ENCODE measurements at places on chromosomes 6 and 20.

- DNase-seq: no peak
These were observed 31.8 kb downstream of the GLP1R start for GRCh38 chr6:39080246-39080875.

- DNase-seq: no peak
These were observed 68.2 kb downstream of the TRMT6 start for GRCh38 chr20:5882166-5882565.

- no peak for DNase-seq
These were observed 32.4 kb downstream of the AAR2 start for GRCh38 chr20:36268440-36269342.

- no peak for DNase-seq
These were observed 230.1 kb downstream of the NFATC2 start for GRCh38 chr20:51312480-51312783.

DNA sequence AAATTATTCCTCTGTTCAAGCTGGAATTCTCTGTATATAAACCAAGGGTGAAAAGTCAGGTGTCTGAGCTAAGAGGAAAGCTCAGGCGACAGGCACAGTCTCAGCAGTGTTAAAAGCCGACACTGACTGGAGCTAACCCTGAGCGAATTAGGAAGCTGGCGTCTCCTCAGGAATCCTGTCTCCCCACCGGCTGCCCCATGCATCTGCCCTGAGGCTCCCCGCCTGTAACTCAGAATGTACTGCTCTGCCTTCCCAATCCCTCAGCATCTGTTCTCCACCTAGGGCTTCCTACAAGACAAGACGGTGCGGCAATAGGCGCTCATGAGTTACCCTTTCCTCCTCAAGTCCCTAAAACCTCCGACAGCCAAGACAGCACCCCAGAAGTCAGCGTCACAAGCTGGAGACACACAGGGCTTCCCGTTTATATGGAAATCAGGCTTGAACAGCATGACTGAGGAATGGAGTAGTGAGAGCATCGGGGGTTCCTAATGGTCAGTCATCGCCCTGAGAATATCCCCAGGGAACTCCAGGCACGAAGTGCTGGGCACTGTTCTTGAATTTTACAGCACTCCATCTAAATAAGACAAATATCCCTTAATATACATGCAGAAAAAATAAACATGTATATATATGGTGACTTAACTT lies 33.5 kb downstream of the WDR27 start:
- no peak for DNase-seq
